ENCODE measurements at places on chromosomes 12 and 14.
A peak's percentile ranks its signal among the peaks of the same experiment; 100 is the strongest.

DNA sequence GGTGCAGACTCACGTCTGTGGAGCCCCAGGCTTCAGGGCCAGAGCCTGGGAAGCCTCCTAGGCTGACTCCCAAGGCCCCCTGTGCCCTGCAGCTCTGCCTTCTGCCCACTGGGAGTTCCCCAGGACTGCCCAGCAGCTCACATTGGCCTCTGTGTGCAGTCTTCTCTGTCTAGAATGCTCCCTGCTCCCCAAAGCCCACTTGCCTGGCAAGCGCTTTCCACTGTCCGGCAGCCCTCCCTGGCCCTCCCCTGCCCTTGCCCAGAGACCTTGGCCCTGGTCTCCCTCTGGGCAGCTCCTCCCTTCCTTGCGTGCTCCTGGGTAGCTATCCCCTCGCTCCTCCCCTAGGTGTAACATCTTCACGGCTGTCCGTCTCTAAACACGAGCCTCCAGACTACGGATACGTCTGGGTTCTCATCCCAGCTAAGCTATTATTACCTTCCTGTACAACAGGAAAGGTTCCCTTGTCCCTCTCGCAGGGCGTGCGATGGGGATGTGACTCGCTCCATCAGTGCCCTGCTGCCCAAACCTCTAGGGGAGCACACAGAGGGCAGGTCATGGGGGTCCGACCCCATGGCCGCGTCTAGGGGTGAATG is 325.5 kb upstream of the RTL1 start:
- DNase-seq: no peak

- DNase-seq: no peak
These were observed 75.0 kb downstream of the DIP2B start for GRCh38 chr12:50579757-50580267.

GRCh38 chr12:94516985-94517384 is 57.3 kb upstream of the CEP83 start:
- DNase-seq: no peak

DNA sequence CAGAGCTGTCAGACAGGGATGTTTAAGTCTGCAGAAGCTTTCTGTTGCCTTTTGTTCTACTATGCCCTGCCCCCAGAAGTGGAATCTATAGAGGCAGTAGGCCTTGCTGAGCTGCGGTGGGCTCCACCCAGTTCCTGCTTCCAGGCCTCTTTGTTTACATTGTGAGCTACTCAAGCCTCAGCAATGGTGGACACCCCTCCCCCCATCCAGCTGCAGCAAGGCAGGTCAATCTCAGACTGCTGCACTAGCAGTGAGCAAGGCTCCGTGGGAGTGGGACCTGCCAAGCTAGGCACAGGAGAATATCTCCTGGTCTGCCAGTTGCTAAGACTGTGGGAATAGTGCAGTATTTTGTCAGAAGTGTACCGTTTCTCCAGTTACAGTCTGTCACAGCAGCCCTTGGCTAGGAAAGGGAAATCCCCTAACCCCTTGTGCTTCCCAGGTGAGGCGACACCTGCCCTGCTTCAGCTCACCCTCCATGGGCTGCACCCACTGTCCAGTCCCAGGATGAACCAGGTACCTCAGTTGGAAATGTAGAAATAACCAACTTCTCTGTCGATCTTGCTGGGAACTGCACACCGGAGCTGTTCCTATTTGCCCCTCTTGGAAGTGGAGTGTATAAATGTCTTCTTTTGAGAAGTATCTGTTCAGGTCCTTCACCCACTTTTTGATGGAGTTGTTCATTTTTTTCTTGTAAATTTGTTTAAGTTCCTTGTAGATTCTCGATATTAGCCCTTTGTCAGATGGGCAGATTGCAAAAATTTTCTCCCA is 213.5 kb upstream of the SLC38A2 start:
- peak; percentile 88 for DNase-seq

- no peak for DNase-seq
These were observed 1.3 kb downstream of the ASCL1 start for GRCh38 chr12:102958830-102959176.

GRCh38 chr12:48024735-48025134 is 20.5 kb upstream of the COL2A1 start:
- no peak for DNase-seq

DNA sequence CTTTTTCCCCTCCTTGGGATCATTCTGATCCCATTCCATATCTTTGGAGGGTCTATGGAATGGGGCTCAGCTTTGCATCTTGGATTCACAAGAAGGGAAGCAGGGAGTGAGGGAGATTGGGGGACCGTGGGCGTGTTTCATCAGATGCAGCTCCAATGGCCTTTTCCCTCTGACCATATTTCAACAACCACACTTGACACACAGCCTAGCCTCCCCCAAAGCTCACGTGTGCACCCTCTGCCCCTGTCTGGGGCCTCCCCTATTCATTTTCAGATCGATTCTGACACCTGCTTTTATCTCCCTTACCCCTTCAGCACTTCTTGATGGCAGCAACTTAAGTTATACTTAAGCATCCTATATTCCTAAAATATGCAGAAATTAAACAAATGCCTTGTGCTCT is 126.6 kb downstream of the CHST11 start:
- DNase-seq: no peak

DNA sequence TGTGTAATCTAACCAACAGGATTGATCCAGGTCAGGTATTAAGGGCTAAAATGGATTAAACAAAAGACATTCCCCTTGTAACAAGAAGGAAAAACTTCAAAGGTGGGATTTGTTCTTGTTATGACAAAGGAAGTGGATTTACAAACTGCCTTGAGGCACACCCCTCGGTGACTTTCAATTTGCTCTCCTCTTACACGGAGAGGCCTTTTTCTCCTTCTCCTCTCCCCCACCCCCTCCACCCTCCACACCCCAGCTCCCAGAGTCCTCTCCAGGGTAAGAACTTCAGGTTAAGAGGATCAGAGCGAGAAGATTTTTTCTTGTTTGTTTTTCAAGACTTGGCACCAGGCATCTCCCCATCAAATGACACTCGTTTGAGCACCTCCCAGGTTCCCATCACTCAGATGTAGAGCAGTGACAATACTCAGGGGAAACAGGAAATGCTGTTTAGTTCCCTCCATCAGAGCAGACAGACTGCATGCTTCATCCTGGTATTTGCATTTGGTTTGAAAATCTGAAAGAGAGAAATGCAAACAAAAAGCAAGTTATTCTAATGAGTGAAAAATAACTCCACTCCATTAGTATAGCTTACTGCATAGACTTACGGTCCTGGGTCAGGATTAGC is 77.6 kb upstream of the TMEM260 start:
- DNase-seq: peak; percentile 73
